ENCODE measurements at places on chromosomes 6 and 20.

DNA sequence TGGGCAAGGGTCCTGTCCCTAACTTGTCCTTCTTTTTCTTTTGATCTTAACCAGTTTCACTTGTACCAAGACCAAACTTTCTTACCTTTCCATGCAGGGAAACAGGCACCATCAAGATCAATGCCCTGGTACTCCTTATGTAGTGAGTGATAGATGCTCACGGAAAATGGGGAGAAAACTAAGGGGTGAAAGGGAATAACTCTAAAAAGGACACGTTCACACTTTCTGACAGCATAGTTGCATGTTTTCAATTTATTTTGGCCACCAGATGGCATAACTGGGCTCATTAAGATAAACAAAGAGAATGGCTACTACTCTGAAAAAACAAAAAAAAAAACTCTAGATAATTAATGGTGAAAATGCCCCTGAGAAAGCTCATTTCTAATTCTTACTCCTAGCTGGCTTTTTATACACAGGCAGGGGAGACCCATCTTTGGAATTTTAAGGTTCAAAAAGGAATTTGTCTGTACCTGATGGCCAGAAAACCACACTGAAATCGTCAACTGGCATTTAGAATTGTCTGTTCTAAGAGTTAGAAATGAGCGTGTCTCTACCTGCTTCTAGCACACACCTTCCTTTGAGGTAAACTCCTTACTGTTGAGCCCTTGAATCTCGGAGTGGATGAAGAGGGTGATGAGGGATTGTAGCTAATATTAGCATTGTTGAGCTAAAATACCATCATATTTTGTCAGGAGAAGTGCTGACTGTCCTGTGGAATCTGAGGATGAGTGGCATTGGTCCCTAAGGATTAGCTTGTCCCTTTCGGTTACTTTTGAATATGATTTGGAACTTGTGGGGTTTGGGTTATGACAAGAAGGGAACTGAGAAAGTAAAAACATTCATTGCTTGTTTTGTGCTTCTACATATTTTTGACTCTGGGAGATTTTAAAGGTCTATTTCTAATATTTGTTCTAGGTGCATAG, 62.2 kb upstream of the DDR1 start:
- no peak for DNase-seq

DNA sequence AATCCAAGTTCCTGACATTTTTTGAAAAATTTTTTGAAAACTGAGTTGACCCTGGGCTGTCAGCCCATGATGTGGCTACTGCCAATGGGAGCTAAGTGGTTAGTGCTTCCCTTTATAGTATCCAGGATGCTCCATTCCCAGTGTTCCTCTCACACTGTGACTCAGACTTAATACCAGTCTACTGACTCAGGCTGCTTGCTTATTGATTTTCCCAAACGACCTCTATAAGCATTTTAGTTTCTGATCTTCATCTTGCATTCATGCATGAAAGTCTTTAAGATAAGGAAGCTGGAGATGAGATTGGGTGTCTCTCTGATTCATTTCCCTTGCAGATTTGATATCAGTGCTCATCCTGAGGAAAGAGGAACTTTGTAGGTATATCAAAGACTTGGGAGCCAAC, 560.0 kb downstream of the TBC1D32 start:
- no peak for DNase-seq

DNA sequence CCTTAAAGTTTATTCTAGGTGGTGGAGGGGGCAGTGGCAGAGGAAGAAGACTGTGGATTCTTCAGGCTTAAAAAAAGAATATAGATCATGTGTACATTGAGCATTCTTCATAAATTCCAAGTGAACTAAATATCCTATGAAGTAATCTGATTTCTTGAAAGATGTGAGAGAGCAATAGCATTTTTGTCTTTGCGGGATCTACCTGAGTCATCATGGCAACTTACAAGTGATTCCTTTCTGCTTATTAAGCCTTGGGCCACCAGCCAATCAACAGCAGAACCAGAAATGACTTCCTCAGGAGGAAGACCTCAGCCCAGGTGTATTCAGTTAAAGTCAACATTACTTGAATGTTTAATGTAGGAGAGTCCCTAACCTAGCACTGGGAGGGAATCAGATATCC, 756.9 kb downstream of the TFAP2A start:
- no peak for DNase-seq

DNA sequence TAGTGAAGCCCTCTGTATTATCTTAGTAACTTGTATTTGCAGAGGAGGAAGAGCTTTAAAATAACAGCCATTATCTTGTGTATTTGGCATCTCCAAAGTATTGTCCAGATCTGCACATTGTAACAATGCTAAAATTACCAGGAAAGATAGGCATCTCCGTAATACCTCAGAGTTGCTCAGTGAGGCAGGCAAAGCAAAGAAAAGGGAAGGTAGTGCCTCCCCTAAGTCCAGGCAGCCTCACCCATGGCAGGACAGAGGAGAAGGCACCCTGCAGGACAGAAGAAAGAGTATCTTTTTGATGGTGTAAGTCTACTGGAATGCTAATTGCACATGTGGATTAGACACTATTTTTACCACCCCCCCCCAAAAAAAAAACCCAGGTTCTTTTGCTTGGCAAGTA, 13.6 kb upstream of the SSTR4 start:
- DNase-seq, result no peak

DNA sequence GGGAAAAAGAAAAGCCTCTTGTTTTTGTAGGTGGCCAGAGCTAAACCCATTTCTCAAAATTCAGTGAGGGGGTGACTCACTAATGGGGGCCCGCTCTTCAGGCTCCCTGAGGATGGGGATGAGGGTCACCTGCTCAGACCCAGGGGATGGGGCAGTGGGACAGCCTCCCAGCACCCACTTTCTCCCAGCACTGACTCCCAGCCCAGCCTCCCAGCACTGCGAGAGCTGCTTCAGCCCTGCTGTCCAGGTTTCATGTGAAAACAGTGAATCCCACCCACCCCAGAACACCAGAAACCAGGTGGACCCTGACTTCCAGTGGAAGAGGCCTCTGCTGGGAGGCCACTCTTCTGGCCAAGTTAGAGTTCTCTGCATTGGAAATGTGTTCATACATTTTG, 362.6 kb downstream of the CDH4 start:
- no peak for DNase-seq

GRCh38 chr6:158754738-158755137, 64.4 kb downstream of the EZR start:
- no peak for DNase-seq

All from HuH-7 (cell line).